Epithelial cell of esophagus (primary cell): ENCODE measurements at places on chromosomes 12 and 14.

GRCh38 chr12:113416091-113416754 is 6.0 kb upstream of the SDSL start:
- no peak for DNase-seq

- DNase-seq = no peak
These were observed 1.6 kb upstream of the ACOT6 start for GRCh38 chr14:73610687-73611086.

DNA sequence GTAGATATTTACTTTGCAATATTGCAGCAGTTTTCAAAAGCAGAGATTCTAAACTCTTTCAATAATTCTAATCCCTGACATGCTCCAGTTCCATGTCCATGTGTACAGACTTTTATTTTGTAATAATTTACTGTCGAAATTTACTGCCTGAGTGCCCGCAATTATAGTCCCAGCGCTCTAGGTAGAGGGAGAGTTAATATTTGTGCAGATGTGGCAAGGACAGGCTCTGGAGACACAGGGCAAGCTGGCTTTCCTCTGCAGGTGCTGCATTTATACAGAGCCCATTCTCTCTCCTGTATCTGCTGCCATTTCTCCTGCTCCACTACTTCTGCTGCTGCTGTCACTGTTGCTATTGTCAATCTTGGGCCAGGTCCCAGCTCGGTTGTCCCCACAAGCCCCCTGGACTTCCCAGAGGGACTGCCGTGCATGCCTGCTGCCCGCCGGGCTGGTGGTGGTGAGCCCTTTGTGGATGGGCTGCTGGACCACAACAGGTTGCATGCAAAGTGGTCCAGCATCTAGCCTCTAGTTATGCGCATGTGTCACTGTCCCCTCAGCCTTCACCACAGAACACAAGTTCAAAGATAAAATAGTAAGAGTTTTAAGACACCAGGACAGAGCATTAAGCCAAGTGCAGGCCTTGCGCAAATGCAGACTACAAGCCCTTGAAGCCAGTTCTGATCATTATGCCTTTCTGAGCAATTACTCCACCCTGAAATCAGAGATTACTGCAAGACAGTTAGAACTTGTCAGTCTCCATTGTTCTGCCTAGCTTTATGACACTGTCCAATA is 40.8 kb upstream of the CSRP2 start:
- DNase-seq = peak; percentile 42

DNA sequence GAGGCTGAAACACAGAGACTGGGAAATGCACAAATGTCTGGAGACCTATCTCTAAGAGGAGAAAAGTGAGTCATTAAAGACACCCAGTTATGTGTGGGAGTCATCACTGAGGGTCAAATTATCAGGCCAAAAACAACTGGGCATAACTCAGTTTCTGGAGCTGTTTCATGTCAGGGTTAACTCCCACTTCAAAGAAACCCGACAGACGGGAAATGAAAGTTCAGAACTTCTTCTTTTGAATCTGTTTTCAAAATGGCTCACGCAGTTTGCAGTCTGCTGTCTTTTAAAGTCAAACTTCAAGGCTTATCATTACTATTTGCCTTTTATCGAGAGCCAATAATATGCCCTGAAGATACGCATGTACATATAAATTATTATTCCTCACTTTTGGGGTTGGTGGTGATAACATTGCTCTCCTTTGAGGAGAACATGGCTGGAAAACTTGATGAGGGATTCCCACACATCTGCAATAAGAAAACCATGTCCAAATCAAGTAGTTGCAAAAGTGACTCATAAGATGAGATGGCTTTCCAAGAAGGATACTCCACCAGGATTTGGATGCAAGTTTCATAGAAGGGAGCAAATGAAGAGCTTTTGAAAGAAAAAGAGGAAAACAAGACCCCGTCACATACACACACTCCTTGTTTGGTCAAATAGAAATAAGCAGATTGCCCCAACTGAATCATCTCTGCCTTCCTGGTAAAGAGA is 341.4 kb downstream of the ADAMTS20 start:
- peak; percentile 21 for DNase-seq

DNA sequence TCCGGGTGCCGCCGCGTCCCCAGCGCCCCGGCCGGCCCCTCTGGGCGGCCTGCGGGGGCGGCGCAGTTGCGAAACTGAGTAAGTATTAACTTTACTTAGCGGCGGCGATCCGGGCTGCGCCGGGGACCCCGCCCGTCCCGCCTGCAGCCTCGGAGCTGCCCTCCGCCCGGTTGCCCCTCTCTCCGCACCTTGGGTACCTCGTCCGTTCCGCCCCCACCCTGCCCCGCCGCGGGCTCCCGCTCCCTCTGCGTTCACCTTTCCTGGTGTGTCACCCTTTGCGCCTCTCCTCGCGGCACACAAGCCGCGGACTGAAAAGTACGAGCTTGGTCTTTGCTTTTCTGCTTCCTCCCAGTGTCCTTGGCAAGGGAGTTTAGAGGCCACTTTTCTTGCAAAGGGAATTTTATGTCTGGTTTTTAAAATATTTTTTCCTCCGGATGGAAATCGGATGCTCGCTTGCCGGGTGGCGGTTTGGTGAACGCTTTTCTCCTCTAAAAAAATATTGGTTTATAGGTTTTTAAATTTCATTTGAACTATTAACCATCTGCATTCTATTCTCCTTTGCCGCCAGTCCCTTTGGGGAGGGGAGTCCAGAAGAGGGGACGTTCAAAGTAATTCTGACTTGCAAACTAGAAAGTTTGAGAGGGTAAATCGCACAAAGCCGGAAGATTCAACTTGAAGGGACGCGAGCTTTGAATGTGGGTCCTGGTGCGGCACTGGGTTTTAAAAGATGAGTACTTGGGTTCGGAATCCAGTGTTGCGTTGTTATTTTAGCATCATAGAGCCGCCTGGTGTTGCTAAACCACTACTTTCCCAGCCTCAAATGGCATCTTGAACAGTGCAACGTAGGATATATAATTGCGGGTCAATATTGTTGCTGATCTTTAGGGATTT is 834 bp downstream of the RASSF8 start:
- peak; percentile 76 for DNase-seq

GRCh38 chr14:54512393-54512792 is 2.7 kb downstream of the CGRRF1 start:
- DNase-seq = no peak

- DNase-seq = no peak
These were observed 31.9 kb downstream of the SERPINA1 start for GRCh38 chr14:94356379-94357056.

GRCh38 chr14:34247605-34248004 is 214.4 kb downstream of the SPTSSA start:
- DNase-seq = no peak

DNA sequence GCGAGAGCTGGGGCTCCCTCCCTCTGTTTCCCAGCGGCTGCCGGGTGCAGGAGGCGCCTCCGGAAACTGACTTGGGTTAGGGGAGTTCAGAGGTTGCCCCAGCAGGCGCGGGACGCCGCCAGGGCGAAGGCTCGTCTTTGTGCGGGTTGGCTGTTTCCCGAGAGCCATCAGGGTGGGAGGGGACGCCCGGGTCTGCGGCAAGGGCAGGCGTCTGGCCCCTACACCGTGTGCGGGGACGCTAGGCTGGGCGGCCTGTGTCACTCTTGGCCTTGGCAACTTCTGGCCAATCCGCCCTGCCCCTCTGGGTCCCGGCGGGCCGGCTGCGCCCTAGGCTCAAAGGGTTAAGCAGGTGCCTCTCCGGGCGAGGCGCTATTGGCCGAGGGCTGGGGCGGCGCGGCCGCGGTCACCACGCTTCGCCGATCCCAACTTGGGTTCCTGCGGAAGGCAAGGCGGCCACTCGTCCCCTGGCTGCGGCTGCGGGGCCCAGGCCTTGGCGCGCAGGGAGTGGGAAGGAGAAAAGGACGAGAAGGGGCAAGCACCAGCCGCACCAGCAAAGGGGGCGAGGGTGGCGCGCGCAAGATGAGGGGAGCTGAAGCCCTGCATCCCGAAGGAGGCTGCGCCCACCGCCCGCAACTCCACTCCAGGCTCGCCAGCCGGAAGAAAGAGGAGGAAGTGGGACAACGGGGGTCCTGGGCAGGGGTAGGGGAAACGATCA is 5.6 kb upstream of the NPAS3 start:
- DNase-seq = no peak

DNA sequence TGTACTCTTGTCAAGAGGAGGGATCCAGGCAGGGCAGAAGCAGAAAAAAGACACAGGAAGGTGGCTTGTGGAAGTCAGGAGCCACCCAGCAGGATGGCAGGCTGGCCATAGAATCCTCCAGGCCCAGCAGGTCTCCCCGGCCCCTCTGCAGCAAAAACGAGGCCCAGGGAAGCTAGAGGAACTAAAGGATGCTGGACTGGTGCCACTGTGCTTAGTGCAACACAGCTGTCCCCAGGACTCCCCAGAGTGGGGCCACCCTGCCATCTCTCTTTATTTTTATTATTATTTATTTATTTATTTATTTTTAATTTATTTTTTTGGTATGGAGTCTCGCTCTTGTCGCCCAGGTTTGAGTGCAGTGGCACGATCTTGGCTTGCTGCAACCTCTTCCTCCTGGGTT is 54.1 kb downstream of the PITPNM2 start:
- no peak for DNase-seq

GRCh38 chr14:100034961-100035500 is 30.2 kb upstream of the EVL start:
- no peak for DNase-seq

DNA sequence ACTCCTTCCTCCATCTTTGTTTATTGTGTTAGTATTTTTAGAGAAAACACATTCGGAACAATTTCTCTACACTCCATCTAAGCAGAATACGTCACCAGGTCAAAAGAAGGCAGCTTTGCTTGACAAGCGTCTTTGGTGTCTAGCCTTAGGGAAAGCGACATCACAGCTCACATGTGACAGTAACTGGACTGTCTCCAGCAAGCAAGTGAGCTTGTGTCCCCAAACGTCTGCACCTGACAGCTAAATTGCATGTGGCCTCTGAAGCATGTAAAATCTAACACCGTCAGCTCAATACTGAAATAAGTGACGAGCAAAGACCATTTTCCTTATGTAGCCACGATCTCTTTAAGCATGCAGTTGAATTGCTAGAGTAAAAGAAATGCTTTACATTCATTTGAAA is 509.8 kb downstream of the GLT1D1 start:
- no peak for DNase-seq

DNA sequence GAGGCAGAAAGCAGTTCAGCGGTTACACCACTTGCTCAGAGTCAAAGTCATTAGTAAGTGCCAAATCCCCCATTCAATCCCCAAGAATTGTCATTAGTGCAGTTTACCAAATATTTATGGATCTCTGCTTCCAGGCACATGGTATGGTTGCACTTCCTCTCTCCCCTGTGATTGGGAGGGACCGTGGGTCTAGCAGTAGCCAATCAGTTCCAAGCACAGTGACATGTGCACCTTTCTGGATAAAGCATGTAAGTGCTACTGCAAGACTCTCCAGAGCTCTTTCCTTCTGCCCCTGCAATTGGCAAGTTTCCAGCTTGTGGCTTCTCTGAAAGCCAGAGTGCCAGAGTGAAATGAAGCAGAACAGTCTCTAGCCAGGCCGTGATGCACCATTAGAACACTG is 85.3 kb upstream of the FLRT2 start:
- DNase-seq = no peak

GRCh38 chr14:61377749-61378148 is 56.4 kb downstream of the PRKCH start:
- DNase-seq = no peak

DNA sequence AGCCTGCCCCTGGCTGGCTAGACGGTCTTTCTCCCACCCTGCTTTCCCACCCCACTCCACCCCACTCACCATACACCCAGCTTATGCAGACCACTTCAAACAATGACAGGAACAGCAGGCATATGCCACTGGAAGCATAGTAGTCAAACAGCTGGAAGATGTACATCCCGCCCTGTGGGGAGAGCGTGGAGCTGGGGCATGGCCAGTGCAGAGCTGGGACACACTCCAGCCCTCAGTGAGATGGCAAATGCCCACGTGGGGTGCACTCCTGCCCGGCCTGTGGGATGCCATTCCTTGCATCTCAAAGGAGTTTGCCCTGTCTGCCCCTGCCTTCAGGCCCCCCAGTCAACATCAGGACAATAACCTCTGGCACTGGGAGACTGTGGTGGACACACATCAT is 18.8 kb downstream of the SLC6A12 start:
- no peak for DNase-seq

- no peak for DNase-seq
These were observed 1415.6 kb downstream of the LRFN5 start for GRCh38 chr14:43022094-43022800.
